Kidney glomerular epithelial cell (primary cell): ENCODE measurements at places on chromosomes 11 and 22.

GRCh38 chr22:17205432-17205831 lies 13.8 kb downstream of the ADA2 start:
- no peak for DNase-seq

DNA sequence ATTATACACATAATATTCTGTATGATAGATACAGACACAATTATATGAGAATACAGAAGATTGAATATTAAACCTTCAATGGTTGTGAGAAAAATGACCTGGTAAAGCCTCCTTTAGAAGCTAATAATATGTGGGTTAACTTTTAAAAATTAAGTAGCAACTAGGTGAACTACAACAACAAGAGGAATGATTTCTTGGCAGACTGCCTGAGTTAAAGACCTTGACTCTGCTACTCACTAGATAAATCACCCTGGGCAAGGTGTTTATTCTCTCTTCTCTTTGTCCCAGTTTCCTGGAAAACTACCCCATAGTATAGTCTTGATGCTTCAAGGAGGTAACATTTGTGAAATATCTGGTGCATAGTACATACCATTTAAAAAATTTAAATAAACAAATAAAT lies 519.6 kb upstream of the TENM4 start:
- peak; percentile 13 for DNase-seq

DNA sequence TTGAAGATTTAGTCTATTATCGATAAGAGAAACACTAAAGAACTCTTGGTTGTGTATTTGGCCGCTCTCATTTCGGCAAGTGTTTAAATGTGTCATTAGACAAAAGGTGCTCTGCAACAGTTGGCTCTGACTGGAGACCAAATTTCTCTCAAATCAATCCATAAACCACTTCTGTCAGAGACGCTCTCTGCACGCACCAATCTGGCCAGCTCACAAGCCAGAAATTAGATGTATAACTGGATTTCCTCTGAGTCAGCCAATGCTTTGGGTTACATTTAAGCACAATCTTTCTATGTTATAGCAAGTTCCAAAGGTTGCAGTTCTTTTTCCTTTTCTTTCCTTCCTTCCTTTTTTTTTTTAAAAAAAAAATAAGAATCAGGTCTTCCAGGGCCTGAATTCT lies 17.6 kb upstream of the PARVA start:
- no peak for DNase-seq

GRCh38 chr22:41568811-41569210 lies 8.0 kb downstream of the CSDC2 start:
- DNase-seq = no peak

DNA sequence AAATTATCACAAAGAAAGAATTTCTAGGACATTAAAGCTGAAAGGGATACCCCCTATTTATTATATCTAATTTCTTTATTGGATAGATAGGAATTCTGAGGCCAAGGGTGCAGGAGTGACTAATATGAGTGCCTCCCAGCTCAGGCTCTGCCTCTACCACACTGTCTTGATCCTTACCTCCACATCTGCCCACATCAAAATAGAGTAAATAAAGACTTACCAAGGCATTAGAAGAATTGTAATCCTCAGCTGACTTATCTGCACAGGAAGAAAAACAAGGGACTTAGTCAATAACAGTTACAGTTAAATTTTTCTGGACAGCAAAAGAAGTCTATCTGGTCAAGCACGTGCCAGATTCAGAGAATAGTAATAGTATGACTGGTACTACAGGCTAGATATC lies 72.6 kb upstream of the GDPD4 start:
- DNase-seq = no peak

GRCh38 chr11:2761131-2762030 lies 61.6 kb upstream of the KCNQ1OT1 start:
- no peak for DNase-seq

GRCh38 chr11:69674267-69674885 lies 777 bp downstream of the LTO1 start:
- peak; percentile 7 for DNase-seq

DNA sequence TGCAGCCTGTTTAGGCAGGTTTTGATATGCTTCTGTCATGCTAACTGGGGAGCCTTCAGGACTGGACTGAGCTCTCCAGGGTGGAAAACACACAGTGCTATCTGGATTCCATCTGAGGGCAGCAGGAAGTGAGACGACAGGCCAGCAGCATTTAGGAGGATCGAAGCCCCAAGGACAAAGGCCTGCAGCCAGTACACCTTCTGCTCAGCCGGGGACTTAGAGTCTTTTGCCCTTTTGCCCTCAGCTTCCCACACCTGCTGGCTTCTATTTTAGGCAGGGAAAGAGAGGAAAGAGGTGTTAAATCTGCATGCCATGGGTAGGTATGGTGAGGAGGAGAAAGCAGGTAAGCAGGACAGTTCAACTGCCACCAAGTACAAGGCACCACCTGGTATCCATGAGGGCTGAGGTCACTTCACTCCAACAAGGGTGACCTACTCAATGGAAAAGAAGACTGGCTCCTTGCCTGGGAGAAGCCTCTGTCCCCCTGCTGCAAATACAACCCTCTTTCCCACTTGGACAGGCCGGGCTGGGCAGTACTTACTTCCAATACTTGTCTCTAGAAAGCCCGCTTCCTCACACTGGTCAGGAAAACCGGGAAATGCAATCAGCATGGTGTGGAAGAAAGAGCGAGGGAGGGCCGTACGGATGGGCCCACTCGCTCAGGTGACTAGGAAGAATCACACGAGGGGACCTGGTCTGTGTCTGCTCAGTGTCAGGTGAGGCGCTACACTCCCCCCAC lies 12.3 kb downstream of the LARGE2 start:
- no peak for DNase-seq

- peak; percentile 78 for DNase-seq
Measured at GRCh38 chr11:118621071-118621783, 13.8 kb downstream of the PHLDB1 start.

DNA sequence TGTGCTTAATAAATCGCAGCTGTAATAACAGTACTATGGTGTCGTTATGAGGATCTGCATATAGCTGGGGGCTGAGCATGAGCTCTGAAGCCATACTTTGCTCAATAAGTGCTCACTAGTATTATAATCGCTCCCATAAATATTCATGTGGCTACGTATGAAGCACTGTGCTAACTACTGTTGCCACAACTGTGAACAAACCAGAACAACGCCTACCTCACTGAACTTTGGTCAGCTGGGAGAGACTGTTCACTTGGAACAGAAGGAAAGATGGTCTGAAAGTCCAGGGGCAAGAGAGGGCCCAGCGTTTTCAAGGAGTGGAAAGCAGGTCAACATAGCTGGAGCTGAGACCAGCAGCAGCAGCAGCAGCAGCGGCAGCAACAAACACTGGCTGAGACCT lies 141.6 kb downstream of the EFCAB6 start:
- no peak for DNase-seq

DNA sequence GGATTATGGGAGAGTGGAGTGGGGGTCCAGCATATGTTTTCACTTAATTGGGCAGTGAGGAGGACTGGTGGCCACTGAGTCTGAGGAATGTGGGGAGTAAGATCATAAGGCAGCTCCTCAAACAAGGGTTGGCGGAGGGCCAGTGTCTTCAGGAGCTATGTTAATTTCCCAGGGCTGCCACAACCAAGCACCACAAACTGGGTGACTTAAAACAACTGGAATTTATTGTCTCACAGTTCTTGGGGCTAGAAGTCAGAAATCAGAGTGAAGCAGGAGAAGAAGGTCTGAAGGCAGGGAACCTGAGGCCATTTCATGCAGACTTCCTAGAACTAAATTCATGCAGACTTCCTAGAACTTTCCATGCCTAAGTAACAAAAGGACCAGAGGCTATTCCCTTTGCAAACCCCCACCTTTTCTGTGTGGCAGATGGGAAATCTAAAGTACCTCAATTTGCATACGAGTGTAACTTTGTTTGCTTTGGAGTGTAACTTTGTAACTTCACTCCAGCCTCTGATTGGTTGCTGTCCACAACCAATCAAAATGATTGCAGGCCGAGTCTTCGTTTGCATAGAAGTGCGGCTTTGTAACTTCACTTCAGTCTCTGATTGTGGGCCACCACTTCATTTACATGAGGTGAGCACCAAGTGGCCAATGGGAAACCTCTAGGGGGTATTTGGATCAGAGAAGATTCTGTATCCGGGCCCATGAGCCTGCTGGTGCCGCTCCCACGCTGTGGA lies 50.5 kb upstream of the ZBED5 start:
- peak; percentile 90 for DNase-seq

DNA sequence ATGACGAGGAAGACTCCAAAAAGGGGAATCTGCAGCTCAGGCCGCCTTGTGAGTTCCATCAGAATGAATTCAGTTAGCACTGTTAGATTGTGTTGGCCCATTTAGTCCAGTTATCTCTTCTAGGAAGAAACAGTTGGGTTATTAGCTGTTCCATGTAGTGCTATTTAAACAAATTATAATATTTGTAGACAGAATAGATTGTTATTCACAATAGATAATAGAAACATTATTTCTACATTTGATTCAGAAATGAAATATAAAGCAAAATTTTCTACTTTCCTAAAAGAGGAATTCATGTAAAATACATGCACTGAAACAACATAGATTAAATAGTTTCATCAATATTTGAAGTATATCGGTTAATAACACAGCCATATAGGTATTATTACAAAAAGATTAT lies at the start of gene OR8K5:
OR8K5 (minus strand) TSS at position 101 of the 400 bp plus-strand sequence; CDS start at position 101, 0 bp downstream.
- DNase-seq = no peak

DNA sequence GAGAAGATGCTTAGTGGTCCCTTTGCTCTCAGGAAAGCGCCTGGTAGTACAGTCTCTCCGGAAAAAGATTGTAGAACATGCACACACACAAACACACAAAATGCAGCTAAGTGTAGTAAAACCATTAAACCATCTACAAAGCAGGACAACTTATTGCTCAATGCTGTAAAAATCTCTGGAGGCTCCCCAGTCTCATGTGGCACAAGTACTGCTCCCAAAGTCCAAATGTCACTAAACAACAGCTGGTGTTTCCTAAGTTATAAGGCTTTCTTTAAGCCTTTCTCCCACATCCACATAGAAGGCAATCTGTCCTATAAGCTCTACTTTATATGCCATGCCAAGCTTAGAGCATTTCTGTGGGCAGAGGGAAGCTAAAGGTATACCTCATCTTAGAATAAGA lies 32.9 kb downstream of the CDON start:
- DNase-seq = no peak

DNA sequence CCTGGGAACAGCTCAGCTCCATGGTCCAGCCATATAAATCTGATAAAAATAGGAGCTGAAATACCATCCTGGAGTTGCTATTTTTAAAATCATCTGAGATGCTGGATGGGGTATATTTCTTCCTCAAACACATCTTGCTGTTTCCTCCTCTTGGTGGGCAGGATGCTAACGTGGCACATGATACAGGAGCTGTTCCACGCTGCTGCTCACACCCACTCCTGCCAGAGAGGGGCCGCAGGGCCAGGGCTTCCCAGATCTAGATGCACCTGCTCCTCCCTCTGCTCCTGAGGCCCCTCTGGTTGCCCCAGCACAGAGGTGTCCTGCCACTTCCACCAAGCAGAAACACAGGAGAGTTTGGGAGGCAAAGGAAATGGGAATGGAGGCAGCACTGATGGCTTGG lies 3.3 kb upstream of the ST3GAL4 start:
- DNase-seq = no peak

- DNase-seq = no peak
Measured at GRCh38 chr11:107172996-107173395, 154.7 kb upstream of the GUCY1A2 start.
